ENCODE measurements at places on chromosomes 16 and 17.
A peak's percentile ranks its signal among the peaks of the same experiment; 100 is the strongest.

- DNase-seq, result no peak
These were observed 2.3 kb upstream of the ABCA9 start for GRCh38 chr17:69062860-69063581.

GRCh38 chr17:8442310-8442709, 6.6 kb downstream of the NDEL1 start:
- DNase-seq, result no peak

- DNase-seq, result no peak
These were observed 841 bp upstream of the RAB5C start for GRCh38 chr17:42155614-42156045.

DNA sequence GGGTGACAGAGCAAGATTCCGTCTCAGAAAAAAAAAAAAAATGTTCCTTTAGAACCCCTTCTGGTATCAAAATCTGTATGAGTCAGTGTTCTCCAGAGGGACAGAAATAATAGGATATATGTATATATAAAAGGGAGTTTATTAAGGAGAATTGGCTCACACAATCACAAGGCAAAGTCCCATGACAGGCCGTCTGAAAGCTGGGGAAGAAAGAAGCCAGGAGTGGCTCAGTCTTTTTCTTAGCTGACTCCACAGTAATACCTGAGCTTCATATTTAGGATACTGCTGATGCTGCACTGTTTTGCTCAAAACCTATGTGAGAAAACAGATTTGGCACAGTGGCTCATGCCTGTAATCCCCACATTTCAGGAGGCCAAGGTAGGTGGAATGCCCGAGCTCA, 22.5 kb downstream of the ZZEF1 start:
- no peak for DNase-seq

DNA sequence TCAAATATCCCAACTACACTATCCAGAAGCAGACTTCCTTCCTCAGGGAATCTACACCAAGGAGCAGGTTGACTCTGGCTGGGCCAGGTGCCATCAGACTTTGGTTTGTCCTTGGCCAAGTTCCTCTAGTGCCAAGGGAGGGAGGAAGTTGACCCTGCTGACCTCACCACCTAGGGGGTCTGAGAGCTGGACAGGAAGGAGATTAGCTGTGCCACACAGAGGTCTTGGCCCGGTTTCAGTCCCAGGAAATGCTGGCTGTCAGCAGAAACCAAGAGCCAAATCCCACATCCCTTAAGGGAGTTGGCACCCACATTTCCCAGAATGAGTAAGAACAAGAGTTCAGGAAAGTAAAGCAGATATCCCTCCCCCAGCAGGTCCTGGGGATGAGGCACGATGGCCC, 178.2 kb downstream of the SALL1 start:
- no peak for DNase-seq

DNA sequence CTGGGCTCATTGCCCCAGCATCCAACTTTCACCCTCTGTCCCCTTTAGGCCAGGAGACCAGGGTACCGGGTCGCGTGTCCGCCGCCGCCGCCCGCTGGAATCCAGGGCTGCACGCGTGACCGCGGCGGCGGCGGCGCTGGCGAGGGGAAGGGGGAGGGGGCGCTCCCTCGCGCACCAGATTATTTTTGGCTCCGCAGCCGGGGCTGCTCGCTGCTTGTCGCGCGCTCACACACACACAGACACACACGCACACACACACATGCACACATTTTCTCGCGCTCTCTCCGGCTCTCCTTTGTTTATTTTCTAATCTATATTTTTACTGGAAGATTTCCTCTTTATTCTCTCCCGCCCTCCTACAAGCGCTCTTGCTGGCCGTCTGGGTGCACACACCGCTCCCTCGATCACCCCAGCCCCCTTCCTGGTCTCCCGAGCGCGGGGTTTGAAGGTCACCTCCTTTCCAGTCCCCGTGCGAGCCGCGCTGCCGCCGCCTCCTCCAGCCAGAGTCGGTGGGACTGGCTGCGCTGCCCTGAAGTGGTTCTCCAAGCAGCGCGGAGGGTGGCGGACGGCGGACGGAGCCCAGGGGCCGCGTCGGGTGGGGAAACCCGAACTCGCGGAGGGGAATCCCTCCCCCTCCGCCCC, 921.4 kb upstream of the EEF2KMT start:
- no peak for DNase-seq

- peak; percentile 36 for DNase-seq
These were observed 27.6 kb downstream of the HSD17B2 start for GRCh38 chr16:82062645-82063058.

- DNase-seq, result no peak
These were observed 9.4 kb upstream of the CPSF4L start for GRCh38 chr17:73271072-73271471.

- no peak for DNase-seq
These were observed 13.5 kb upstream of the KSR1 start for GRCh38 chr17:27442702-27443101.

DNA sequence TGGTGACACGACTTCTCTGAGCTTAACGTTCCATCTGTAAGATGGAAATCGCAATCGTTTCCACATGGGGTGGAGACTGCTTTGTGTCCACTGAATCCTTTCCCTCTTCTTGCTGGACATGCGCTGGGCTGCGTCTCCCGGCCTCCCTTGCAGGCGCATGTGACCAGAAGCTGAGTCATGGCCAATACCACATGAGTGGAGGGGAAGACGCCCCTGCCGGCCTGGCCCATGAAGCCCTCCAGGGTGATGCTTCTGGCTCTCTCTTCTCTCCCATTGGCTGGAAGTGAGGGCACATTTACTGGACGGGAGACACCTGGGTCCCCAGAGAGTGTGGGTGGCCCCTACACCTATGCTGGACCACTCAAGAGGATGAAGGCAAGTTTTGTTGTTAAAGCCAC, 71.1 kb downstream of the DYNLRB2 start:
- no peak for DNase-seq

DNA sequence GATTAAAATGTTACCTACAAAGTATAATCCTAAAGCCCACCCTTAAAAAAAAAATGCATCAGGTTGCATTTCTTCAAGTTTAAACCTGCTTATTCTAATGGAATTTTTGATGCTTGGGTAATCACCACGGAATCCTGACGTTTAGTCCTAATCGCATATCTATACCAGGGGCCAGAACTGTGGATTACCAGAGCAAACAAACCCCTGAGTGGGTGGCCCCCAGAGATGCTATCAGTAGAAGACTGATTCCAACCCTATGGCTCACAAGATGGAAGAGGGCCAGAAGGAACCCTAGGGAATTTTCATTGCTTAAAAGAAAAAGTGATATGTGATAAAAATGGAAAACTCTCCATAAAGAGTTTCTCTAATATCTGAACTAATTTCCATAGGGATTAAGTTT, 152.2 kb upstream of the NOG start:
- peak; percentile 92 for DNase-seq

- peak; percentile 15 for DNase-seq
These were observed 135.1 kb downstream of the PRKCA start for GRCh38 chr17:66437476-66438026.

DNA sequence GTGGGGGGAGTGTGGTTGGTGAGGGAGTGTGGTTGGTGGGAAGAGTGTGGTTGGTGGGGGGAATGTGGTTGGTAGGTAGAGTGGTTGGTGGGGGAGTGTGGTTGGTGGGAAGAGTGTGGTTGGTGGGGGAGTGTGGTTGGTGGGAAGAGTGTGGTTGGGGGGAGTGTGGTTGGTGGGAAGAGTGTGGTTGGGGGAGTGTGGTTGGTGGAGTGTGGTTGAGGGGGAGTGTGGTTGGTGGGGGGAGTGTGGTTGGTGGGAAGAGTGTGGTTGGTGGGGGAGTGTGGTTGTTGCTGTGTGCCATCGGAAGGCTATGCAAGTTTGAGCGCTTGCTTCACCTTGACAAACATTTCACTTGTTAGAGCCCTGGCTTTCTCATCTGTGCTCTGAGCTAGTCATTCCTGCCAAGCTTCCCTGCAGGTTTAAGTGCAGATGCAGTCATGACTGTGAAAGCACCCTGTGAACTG, 20.1 kb downstream of the MINK1 start:
- no peak for DNase-seq

DNA sequence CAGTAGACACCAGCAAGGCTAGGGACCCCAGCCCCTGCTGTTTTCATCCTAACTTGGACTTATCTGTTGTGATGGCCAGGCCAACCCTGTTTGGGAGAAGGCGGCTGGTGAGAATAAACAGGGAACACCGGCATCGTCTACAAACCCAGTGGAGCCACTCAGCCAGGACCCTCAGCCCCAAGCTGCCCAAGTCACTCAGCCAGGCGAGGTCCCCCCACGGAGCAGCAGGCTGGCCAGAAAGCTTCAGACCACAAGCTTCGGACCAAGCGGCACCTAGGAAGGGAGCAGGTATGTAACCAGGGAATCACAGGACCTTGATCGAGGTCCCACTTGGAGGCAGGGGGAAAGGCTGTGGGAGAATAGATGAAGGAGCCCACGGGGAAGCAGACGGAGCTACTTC, 23.4 kb downstream of the RBFOX3 start:
- DNase-seq, result no peak
